ENCODE measurements at places on chromosomes 4 and X. TPM values are rescaled to one million over a fixed set of nuclear protein-coding genes. Genes with fewer than 3 reads are reported as not detected.
A peak's percentile ranks its signal among the peaks of the same experiment; 100 is the strongest.

DNA sequence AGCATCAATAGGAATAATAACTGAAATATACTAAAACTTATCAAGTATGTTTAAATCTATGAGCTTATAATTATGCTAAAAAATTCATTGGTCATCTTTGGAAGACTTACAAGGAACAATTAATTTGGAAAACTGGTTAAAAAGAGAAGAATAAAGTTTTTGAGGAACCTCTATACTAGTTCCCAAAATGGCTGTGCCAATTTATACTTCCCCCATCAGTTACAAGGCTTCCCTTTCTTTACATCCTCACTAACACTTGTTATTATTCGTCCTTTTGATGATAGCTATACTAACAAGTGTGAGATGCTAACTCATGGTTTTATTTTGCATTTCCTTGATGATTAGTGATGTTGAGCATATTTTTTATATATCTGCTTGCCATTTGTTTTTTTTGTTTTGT is 17.1 kb downstream of the OGT start:
- H3K27ac ChIP-seq: no peak overlapping the region
- H3K4me3 ChIP-seq: no peak overlapping the region
- H3K27me3 ChIP-seq: no peaks in the 10 kb centered on the region
- peaks cover 11% of the 10 kb centered on the region for H3K36me3 ChIP-seq
- H3K4me1 ChIP-seq: peaks cover 6% of the 10 kb centered on the region

GRCh38 chrX:43590150-43590549 is 65.9 kb upstream of the MAOA start:
- DNase-seq: no peak
- H3K4me3 ChIP-seq: no peak overlapping the region
- no peaks in the 10 kb centered on the region for H3K27me3 ChIP-seq
- peak overlapping the region; percentile 90 for H3K27ac ChIP-seq
- no peaks in the 10 kb centered on the region for H3K36me3 ChIP-seq

DNA sequence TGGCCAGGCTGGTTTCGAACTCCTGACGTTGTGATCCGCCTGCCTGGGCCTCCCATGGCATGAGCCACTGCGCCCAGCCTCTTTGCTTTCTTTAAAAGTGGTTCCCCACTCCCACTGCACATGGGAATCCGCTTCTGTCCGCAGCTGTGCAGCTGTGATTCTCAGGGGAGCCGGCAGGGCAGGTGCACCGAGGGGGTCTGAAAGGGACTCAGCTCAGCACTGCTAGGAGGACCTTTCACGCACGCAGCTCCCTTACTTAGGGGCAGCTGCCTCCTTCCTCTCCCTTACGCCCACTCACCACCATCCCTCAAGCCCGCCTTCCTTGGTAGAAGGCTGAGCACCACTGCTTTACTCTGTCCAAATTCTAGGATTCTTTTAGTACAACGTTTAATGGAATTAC is 40.4 kb upstream of the CYP4V2 start:
- H3K4me3 ChIP-seq: no peak overlapping the region
- no peaks in the 10 kb centered on the region for H3K4me1 ChIP-seq
- H3K27ac ChIP-seq: no peak overlapping the region
- no peak for DNase-seq
- H3K36me3 ChIP-seq: peaks cover 9% of the 10 kb centered on the region

GRCh38 chrX:155767876-155768769 is 113.0 kb upstream of the VAMP7 start:
- H3K36me3 ChIP-seq: no peaks in the 10 kb centered on the region
- peak overlapping the region; percentile 87 for H3K4me3 ChIP-seq
- no peaks in the 10 kb centered on the region for H3K27me3 ChIP-seq
- H3K27ac ChIP-seq: peak overlapping the region; percentile 55
- DNase-seq: no peak

DNA sequence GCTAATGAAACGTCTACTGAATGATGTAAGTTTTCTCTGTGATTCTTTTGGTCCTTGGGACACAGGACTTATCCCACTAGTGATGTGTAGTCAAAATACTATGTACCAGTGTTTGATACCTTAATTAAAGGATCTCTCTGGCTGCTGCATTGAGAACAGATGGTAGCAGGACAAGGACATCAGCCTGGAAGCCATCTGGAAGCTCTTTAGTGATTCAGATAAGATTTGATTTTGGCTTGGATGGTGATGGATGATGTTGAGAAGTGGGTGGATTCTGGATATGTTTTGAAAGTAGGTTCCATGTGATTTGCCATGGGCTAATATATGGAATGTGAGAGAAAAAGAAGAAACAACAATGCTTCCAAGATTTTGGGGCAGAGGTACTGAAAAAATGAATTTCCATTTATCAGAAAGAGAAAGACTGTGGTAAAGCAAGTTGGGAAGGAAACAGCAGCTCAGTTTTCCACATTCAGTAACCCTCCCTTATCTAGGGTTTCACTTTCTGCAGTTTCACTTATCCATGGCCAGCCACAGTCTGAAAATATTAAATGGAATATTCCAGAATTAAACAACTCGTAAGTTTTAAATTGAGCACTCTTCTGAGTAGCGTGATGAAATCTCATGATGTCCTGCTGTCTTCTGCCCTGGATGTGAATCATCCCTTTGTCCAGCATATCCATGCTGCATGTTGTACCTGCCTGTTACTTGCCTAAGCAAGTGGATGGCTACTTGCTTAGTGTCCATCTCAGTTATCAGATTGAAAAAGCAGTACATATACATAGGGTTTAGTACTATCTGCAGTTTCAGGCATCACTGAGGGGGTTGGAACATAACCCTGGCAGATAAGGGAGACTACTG is 15.6 kb downstream of the CD38 start:
- H3K36me3 ChIP-seq: no peaks in the 10 kb centered on the region
- no peaks in the 10 kb centered on the region for H3K4me1 ChIP-seq
- peaks cover 29% of the 10 kb centered on the region for H3K27me3 ChIP-seq
- H3K4me3 ChIP-seq: no peak overlapping the region
- no peak overlapping the region for H3K27ac ChIP-seq
- no peak for DNase-seq

DNA sequence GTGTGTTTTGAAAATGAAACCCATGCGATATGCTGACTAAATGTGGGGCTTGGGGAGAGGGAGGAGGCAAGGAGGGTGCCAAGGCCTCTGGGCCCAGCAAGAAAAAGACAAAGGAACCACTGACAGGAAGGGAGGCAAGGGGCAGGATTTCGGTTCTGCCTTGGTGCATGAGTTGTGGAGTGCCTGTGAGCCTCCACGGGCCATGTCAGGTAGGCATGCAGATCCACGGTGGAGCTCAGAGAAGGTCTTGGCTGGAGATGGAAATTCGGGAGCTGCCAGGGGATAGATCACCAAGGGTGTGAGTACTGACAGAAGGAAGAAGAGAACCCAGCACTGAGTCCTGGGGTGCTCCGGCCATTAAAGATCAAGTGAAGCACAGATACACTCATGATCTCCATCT is 4.1 kb downstream of the EVC2 start:
- H3K4me1 ChIP-seq: peaks cover 21% of the 10 kb centered on the region
- H3K27me3 ChIP-seq: no peaks in the 10 kb centered on the region
- H3K4me3 ChIP-seq: no peak overlapping the region
- peaks cover 11% of the 10 kb centered on the region for H3K36me3 ChIP-seq
- no peak for DNase-seq

DNA sequence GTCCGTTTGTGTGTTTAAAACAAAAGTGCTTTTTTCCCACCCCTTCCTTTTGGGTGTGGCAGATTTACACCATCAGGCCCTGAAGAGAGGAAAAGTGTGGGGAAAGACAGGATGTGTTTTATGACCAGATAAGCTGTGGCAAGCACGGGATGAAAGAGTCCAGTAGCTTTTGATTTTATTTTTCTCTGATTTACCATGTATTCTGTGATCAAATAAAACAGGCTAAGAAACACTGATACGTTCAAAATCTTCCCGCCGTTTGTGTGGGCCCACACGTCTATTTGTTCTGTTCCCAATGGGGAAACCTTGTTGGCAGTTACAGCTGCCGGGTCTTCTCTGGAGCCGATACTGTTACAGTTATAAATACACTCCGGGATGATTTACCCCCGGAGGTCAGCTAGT is 10.8 kb downstream of the LRP2BP start:
- no peak overlapping the region for H3K4me3 ChIP-seq
- H3K4me1 ChIP-seq: peaks cover 29% of the 10 kb centered on the region
- DNase-seq: no peak
- peak overlapping the region; percentile 53 for H3K27ac ChIP-seq

GRCh38 chr4:3829211-3829955 is 63.2 kb downstream of the ADRA2C start:
- H3K4me3 ChIP-seq: no peak overlapping the region
- H3K36me3 ChIP-seq: no peaks in the 10 kb centered on the region
- no peaks in the 10 kb centered on the region for H3K4me1 ChIP-seq
- DNase-seq: peak; percentile 88
- no peak overlapping the region for H3K27ac ChIP-seq

- H3K36me3 ChIP-seq: no peaks in the 10 kb centered on the region
- no peak overlapping the region for H3K4me3 ChIP-seq
- peaks cover 7% of the 10 kb centered on the region for H3K4me1 ChIP-seq
- H3K27me3 ChIP-seq: peaks cover 4% of the 10 kb centered on the region
- H3K27ac ChIP-seq: no peak overlapping the region
Observed at GRCh38 chrX:97628807-97629596, 745.3 kb downstream of the RPA4 start.

DNA sequence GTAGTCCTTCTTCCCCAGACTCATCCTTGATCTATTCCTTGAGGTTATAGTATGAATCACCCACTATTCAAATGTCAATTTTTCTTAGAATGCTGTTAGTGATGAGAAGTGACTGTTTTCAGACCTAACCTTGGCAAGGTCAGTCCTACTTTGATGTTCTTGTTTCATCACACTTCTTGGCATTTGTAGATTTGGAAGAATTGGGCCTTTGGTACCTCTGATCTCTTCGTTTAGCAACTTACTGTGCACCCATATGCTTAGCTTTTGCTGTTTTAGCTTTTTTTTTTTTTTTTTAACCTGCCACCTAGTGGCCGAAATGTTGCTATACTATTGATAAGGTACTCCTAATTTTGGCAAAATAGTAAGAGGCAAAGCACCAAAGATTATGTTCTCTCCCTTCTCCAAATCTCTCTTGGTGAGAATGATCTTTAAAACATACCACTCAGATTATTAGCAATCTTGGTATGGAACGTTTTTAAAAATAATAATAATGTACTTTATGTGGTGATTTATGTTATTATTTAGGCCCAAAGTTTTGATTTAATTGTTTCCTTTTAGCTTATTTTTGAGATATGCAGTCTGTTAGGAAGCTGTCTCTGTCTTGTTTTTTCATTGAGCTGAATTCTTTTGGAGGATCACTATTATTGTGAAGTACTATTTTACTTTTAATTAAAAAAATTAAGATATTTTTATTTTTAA is 16.6 kb downstream of the DCK start:
- peaks cover 6% of the 10 kb centered on the region for H3K36me3 ChIP-seq
- H3K4me1 ChIP-seq: peaks cover 17% of the 10 kb centered on the region
- no peaks in the 10 kb centered on the region for H3K27me3 ChIP-seq
- H3K27ac ChIP-seq: no peak overlapping the region
- DNase-seq: no peak

DNA sequence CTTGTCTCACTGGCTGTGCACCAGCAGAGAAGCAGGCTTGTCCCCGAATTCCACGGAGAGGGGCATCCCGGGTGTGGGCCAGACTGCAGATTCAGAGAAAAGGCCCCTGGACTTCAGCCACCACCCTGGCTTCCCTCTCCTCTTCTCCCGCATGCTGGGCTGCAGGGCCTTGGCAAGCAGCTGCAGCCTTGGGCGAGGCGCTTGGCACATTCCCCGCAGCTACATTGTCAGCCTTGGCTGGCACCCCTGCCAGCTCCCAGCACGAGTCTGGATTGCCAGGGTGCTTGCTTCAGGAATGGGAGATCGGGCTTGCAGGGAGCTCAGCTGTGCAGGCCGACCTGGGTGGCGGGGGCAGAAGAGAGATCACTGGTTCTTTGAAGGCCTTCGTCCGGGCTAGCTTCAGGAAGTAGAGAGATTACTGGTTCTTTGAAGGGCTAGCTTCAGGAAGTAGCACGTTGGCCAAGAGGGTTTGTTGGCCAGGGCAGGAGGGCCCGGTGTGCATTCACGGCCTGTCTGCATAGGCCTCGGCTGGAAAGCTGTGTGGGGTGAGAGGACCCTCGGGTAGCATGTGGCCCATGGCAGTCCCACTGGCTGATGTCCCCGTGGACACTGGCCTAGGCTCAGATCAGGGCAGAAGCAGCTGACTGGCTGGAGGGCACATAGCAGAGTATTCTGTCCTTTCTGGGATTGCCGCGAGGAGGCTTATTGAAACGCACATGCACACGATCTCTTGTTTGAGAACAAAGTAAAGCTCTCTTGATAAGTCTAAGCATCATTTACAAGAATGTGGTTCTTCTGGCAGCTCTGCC is 2.7 kb downstream of the ABCD1 start:
- peak; percentile 73 for DNase-seq
- peaks cover 12% of the 10 kb centered on the region for H3K36me3 ChIP-seq
- H3K4me1 ChIP-seq: peaks cover 29% of the 10 kb centered on the region
- peak overlapping the region; percentile 63 for H3K4me3 ChIP-seq

The HPRT1 gene
- 22.4 TPM for total RNA-seq

Data from chondrocyte (in vitro differentiated cells).